ENCODE measurements at places on chromosomes 6 and 20.

- DNase-seq, result peak; percentile 54
Observed at GRCh38 chr6:41039060-41039998, at the start of gene UNC5CL. UNC5CL (minus strand) TSS chr6:41039221; CDS start chr6:41035074, 4,147 bp downstream.

DNA sequence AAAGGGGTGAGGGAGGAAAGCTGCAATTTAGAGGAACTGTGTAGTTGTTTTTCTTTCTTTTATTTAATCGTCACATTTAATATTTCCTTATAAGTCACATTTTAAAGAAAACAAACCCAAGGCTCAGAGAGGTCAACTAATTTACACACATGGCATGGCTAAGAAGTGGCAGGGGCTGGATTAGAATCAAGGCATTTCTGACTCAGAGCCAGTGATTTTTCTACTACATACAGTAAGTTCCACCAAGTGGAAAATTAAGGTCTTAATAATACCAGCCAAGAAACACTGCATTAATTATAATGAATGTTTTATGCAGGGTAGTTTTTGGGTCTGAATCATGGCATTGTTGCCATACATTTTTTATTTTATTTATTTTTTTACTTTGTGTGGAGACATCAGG, 607.7 kb upstream of the CITED2 start:
- DNase-seq, result no peak

GRCh38 chr6:6785163-6785521, 196.6 kb downstream of the LY86 start:
- no peak for DNase-seq

GRCh38 chr6:123380257-123380656, 256.5 kb downstream of the TRDN start:
- no peak for DNase-seq

GRCh38 chr6:125749865-125750691, 646 bp downstream of the HEY2 start:
- DNase-seq, result no peak

- DNase-seq, result no peak
Observed at GRCh38 chr20:53735536-53736050, 142.0 kb upstream of the ZNF217 start.

GRCh38 chr6:148530394-148530953, 187.8 kb downstream of the SASH1 start:
- no peak for DNase-seq

DNA sequence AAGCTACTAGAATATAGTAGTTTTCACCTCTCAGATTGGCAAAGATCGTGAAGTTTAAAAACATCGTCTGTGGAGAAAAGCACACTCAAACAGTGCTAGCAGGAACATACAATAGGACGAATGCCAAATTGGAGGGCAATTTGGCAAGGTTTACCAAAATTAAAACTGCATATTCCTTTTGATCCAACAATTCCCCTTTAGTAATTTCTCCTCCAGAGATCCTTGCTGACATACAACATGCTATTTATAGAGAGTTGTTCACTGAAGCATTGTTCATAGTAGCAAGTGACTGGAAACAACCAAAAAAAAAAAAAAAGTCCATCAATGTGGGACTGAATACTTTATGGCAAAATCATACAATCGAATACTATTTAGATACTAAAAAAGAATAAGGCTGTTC, 202.2 kb downstream of the ATXN1 start:
- DNase-seq, result no peak

DNA sequence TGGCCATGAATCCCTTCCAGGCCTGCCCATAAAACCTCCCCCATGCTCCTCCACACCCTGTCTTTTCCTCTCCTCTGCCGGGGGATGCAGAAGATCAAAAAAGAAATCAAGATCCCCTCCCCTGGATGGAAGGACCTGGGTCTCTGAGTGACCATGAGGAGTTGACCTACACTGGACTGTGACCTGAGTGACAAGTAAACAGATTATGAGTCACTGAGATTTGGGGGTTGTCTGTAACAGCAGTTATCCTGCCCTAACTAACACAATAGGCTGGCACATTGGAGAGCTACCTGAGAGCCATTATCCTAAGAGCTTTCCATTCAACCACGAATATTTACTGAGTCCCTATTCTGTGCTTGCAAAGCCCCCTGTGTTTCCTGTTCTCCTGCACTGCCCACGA, 28.4 kb upstream of the SIRPA start:
- DNase-seq, result no peak
